ENCODE measurements at places on chromosomes 1 and 21.

GRCh38 chr1:192986110-192986747 lies 72.9 kb downstream of the UCHL5 start:
- DNase-seq, result peak; percentile 66

GRCh38 chr1:161119092-161119903 lies 1.4 kb downstream of the NIT1 start:
- peak; percentile 80 for DNase-seq

- no peak for DNase-seq
These were observed 1.4 kb downstream of the NHLH1 start for GRCh38 chr1:160367934-160368923.

DNA sequence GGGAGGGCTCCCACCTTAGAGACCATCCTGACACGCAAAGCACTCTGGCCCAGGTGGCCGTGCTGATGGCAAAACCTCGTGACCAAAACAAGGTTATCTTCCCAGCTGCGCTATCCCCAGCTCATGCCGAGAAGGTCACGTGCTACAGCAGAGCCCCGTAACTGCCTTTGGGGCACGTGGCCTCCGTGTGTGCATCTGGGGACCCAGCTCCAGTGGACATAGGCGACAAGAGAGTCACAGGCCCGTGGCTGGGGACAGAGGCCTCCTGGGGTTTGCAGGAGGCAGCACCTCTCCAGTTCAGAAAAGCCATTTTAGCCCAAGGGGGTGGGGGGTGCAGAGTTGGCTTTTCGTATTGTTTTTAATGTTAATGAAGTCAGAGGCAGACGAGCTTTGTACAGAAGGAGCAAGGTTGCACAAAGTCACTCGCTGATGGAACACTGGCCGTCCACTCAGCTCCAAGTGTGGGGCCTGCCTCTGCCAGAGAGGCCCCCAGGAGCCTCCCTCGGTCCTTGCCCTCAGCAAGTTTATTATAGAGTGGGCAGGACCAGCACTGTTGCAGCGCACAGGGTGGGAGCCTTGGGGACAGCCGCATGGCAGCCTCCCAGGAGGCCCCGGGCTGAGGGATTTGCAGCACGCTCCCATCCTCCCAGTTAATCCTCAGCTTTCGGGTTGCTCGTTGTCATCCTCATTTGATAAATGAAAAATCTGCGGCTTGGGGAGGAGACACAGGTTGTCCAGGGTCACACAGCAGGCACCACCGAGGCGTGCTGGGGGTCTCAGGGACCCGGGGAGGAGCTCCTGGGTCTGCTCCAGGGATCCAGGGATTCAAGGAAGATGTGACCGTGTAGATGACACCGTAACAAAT lies 8.0 kb upstream of the PDE9A start:
- DNase-seq, result no peak

GRCh38 chr1:17020502-17020901 lies 8.8 kb upstream of the ATP13A2 start:
- DNase-seq, result no peak
